ENCODE measurements at places on chromosomes 11 and 22.

DNA sequence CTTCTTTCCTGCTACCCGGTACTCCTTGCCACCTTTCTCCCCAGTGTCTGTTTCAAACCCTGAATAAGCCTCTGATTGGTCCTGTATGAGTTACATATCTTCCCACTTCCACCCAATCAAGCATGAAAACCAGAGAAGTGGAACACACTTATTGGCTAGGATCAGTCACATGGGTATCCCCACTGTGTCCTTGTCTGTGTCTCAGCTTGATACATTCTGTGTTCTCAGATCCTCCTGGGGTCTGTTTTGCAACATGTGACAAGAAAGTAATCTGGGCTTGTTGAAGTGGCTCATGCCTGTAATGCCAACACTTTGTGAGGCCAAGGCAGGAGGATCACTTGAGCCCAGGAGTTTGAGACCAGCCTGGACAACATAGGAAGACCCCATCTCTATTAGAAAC lies 23.9 kb downstream of the MCHR1 start:
- no peak for DNase-seq

- no peak for DNase-seq
Observed at GRCh38 chr11:121134741-121135312, 33.8 kb downstream of the TECTA start.

GRCh38 chr11:74018331-74019005 lies 9.6 kb upstream of the UCP3 start:
- peak; percentile 66 for DNase-seq

GRCh38 chr11:70637186-70637800 lies 239.0 kb downstream of the CTTN start:
- no peak for DNase-seq

DNA sequence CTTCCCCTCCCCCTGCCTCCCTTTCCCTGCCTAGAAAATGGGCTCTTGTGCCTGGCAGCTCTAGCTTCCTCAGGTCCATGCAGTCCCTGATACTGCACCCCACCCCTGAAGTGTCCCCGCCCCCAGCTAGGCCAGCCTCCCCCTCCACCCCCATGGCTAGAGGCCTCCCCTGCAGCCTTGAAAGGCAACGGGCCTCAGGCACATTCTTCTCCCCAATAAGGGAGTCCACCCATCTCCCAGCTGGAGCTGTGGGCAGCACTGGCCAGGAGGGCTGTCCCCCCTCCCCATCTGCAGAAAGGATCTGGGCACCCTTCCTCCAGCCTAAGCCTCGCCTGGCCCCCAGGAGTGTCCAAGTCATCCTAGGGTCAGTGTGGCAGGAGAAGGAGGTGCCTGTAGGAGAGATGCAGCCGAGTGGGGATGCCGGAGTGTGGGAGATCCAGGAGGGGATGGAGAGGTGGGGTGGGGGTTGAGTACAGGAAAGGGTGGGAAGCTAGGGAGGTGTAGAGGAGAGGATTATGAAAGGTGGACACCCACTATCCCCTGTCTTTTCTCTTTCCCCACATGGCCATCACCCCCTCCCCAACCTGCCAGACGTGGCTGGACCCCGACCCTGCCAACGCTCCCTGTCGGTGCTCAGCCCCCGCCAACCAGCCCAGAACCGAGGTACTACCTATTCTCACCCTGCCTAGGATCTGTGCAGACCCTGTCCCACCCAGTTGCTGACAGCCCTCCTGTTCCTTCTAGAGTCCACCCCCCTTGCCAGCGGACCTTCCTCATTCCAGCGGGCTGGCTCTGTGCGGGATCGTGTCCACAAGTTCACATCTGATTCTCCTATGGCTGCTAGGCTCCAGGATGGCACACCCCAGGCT lies 9.3 kb downstream of the SMTN start:
- no peak for DNase-seq

Data from GF-D8 (cell line).